ENCODE measurements at places on chromosomes 3 and 15.

DNA sequence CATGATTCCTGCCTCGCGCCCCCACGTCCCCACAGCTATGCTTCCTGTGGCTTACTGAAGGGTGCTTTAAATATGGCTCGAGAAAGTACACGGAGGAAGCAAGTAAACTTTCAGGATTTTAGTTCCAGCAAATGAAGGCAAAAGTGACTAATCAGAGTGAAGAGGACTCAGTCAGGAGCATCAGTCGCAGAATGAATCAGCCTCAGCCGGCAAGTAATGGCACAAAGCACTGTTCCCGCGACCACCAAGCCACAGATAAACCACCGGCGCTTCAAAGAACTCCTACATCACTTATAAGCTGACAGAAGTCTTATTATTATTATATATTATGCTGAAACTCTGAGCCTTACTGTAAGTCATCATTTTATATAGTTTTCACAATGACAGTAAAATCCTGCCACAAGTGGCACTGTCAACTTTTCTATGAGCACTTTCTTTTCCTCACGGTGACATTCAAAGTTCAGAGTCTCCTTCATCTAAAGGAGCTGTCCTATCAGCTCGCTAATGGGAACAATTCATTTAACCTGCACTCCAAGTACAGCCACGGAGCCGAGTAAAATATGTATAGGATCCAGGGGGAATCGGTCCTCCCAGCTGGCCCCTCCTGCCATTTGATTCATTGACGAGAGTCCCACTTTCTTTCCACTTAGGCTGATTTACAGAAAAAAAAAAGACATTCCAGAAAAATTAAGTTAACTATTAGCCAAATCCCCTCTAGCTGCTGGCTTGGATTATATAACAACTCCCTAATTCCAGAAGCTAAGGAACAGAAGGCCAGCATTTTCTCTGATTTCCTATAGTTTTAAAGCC is 217.0 kb upstream of the ICE2 start:
- no peak for DNase-seq

DNA sequence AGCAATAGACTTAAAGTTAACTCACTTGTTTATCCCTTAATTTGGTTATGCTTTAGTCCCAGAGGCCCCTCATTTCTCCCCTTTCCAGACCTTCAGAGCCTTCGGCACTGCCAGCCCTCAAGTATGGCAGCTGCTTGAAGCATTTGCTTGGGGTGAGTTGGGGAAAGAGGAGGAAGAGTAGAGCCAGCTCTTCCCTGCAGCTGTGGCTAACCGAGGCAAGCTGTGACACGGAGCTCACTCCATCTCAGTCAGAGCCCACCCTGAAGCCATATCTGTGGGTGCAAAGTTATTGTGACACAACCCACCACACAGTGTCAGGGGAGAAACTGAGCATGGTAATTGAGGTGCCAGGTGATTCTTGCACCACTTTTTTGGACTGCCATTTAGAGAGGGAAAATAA is 66.1 kb downstream of the FILIP1L start:
- DNase-seq: no peak

DNA sequence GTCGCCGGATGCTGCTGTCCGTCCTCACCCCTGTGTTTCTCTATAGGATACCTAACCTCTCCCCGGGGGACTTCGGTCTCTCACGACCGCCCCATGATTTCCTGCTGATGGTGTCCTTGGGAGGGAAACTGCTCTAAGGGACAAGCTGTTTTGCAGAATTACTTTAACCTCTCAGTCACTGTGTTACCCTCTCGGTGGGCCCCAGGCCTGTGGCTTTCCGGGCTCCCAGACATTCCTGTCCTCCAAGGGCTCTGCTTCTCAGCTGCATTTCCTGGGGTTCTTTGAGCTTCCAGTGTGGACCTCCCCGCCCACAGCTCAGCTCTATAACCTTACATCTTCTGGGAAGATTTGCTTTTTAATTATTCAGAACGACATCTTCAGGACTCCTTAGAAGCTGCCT is 40.9 kb downstream of the CHST2 start:
- no peak for DNase-seq

DNA sequence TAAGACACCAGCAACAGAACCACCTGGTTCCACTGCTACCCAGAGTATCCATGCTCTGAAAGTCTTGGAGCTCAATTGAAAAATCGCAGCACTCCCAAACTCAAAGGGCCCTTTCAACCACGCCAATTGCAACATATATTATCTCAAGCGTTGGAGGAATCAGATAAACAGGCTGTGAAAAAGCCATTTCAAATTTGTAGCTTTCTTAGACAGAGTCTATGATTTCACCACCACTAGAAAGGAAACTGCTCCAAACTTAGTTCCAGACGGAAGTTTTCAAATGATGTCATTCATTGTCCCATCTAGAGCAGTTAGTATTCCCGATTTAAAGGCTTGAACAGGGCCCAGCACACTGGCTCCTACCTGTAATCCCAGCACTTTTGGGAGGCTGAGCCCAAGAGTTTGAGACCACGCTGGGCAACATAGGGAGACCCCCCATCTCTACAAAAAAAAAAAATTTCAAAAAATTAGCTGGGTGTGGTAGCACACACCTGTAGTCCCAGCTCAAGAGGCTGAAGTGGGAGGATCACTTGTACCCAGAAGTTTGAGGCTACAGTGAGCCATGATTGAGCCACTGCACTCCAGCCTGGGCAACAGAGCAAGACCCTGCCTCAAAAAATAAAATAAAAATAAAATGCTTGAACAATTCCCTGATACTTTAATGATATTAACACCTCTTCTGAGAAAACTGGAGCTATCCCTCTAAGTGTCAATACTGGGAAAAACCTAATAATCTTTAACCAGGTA is 16.8 kb downstream of the TNIK start:
- DNase-seq: no peak

GRCh38 chr3:138492980-138493675 is 58.7 kb downstream of the ESYT3 start:
- no peak for DNase-seq

GRCh38 chr3:5298453-5298852 is 110.9 kb downstream of the EDEM1 start:
- no peak for DNase-seq

- no peak for DNase-seq
Observed at GRCh38 chr15:66621491-66622467, 56.0 kb upstream of the LCTL start.

- no peak for DNase-seq
Observed at GRCh38 chr3:173893066-173893465, 495.5 kb downstream of the NLGN1 start.

GRCh38 chr15:43534897-43535296 is 17.5 kb downstream of the MAP1A start:
- no peak for DNase-seq

DNA sequence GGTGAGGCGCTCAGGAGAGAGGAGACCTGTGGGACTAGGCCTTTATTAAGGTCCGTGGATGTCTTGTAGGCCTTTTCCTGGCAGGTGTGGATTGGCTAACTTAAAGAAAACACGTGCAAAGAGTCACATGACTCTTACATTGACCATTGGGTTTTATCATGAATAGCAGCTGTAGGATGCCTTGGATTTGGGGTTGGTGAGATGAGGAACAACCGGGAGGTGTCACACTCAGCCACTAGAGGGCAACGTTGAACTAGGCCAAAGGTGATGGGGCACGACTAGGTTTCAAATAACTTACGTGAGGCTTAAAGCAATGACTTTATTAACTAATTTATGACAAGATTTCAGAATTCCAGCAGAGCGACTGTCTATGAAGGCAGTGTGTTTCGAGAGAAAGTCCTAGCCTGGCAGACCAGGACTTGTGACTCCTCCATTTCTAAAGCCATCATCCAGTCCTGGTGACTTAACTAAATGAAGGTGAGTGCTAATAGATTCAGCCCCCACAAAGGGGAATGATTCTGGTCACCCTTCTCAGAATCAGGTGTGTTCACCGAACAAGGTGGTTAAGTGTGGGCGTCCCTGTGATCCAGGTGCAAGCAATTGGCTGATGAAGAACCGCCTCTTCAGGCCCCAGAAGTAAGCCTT is 345.6 kb downstream of the MCTP2 start:
- DNase-seq: no peak

GRCh38 chr3:144128108-144128892 is 156.7 kb downstream of the DIPK2A start:
- no peak for DNase-seq

- no peak for DNase-seq
Observed at GRCh38 chr15:61115679-61116078, 113.4 kb downstream of the RORA start.

DNA sequence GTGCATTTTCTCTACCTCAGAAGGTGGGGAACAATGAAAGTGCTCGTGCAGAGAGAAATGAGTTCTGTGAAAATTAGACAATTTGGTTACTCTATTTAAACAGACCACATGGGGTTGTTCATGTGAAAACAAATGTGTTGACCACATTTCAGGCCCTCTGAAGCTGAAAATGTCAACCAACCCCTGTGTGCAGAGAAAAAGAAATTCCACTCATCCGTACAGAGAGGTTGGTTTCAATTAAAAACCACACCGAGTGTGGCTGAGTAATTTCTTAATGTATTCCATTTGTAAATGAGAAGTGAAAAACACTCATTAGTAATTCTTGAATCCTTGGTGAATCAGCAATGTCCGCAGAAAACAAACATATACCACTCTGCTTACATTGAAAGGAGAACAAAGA is 46.9 kb upstream of the SLC7A14 start:
- no peak for DNase-seq

DNA sequence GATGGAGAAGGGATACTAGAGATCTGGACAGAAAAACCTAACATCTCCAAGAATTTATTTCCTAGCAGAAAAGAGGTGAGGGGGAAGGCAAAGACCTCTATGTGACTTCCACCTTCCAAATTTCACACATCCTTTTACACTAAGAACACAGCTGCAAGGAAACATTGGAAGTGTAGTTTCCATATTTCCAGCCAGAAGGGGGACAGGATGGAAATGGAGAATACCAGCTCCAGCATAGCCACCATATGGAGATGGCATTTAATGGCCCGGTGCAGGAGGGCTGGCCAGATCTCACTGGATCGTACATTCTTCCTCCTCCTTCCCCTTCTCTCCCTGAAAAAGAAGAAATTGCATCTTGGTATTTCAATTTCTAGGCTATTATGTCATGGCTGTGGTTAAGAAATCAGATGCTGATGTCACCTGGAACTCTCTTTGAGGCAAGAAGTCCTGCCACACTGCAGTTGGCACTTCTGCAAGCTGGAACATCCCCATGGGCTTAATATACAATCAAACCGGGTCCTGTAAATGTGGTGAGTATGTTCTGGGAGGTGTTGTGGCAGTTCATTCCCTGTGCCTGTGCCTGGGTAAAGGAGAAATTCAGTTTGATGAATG is 36.9 kb upstream of the TF start:
- DNase-seq: no peak

DNA sequence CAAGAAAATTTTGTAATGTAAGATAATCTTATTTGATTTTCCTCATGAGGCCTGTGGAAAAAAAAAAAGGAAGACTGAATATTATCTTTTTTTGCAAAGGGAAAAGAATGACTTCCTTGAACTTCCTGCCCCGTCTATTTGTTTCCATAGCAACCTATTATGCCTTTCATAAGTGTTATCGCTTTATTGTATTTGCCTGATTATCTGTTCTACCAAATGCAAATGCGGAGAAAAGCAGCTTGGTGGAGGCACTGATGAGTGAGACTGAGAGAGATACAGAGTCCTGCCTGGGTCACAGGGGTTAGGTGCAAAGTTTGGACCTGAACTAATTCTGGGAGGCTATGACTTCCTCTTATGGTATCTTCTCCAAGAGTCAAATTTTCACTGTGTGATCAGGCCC is 334.0 kb upstream of the KCNMB2 start:
- DNase-seq: no peak

DNA sequence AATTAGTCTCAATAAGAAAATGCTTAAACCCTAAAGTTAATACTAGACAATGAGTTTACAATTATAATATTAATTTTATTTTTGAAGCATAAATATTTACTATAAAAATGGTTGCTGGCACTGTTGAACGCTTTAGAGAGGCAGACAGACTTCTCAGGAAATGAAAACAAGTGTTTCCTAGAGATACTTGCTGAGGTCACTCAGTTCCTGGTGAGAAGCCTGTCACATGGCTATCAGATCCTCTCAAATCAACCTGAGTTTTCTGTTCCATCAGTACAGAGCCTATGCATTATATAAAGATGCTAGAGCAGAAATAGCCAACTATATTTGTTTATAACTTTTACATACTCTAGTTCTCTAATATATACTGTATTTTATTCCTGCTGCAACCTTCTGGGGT is 109.2 kb downstream of the MYO5A start:
- DNase-seq: no peak

GRCh38 chr15:46126581-46126980 is 491.8 kb downstream of the SQOR start:
- DNase-seq: no peak

GRCh38 chr15:69058830-69059556 is 44.5 kb downstream of the NOX5 start:
- DNase-seq: peak; percentile 83

- DNase-seq: peak; percentile 82
Observed at GRCh38 chr15:85840079-85840801, 45.5 kb upstream of the KLHL25 start.

- DNase-seq: no peak
Observed at GRCh38 chr3:107858876-107859275, 232.0 kb downstream of the CD47 start.
